ENCODE measurements at places on chromosomes 12 and 14.
A peak's percentile ranks its signal among the peaks of the same experiment; 100 is the strongest.

DNA sequence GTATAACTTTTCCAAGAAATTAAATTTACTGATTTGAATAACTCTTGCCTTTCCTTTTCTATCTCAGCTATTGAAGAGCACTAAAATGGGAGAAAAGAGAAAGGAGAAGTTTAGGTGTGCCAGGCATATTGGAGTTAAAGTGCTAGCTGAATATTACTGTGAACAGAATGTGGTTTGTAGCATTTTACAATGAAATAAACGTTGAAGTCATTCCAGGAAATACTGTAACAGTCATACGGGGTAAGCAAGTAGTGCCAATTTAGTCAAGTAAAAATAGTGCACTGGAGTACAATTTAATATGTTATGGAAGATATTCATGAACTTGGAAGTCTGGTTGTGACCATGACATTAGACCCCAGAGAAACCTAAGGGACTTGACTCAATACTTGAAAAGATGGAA, 62.1 kb downstream of the E2F7 start:
- no peak for DNase-seq

DNA sequence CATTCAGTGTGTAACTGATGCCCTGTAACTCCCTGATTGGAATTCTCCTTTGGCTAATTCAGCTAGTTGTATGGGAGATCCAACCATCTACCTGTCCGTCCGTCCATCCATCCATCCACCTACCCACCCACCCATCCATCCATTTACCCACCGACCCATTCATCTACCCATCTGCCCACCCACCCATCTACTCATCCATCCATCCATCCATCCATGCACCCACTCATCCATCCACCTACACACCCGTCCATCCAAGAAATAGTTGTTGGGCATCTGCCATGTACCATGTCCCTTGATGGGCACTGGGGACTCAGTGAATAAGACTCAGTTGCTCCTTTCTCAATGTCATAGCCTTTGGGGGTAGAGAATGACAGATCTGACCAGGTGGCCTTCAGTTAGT, 48.1 kb downstream of the CCDC92 start:
- no peak for DNase-seq

DNA sequence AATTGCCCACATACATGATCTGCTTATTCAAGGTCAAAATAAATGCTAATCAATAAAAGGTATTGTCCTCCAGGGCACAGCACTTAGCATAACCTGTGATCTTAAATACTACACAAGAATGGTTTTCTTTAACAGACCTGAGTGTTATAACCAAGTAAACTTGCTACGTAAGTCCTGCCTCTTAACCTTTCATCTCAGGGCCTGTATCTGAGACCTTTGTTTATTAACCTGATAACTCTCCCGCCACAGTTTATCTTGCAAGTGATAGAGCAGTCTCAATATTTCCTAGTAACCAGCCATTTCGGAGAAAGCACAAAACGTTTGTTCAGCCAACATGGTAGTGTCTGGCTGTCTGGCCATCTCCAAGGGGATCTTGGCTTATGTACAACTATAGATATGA, 88.4 kb downstream of the DUSP6 start:
- DNase-seq, result no peak

DNA sequence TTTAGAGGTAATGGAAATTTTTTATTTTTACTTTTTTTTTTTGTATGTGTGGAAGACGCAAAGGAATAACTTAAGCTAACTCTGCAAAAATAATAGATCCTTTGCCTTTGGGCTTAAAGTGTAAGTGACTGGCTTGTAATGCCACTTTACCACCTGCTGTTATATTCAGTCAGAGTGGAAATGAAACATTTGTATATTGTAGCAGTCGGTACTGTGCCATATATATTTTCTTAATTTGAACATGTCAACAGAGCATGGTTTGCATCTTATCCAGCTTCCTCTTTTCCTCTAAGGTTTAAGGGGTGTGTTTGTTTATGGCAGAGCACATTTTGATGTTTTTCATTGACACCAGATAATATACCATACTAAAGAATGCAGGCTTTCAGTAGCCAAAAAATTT, 176.6 kb downstream of the TRHDE start:
- no peak for DNase-seq

GRCh38 chr12:12901158-12901791, 9.9 kb downstream of the GPRC5A start:
- no peak for DNase-seq

- peak; percentile 81 for DNase-seq
Measured at GRCh38 chr12:57243521-57244311, 7.3 kb downstream of the STAC3 start.

GRCh38 chr12:75774261-75775052, 257.1 kb downstream of the PHLDA1 start:
- no peak for DNase-seq

GRCh38 chr12:4172999-4173398, 100.6 kb upstream of the CCND2 start:
- no peak for DNase-seq

DNA sequence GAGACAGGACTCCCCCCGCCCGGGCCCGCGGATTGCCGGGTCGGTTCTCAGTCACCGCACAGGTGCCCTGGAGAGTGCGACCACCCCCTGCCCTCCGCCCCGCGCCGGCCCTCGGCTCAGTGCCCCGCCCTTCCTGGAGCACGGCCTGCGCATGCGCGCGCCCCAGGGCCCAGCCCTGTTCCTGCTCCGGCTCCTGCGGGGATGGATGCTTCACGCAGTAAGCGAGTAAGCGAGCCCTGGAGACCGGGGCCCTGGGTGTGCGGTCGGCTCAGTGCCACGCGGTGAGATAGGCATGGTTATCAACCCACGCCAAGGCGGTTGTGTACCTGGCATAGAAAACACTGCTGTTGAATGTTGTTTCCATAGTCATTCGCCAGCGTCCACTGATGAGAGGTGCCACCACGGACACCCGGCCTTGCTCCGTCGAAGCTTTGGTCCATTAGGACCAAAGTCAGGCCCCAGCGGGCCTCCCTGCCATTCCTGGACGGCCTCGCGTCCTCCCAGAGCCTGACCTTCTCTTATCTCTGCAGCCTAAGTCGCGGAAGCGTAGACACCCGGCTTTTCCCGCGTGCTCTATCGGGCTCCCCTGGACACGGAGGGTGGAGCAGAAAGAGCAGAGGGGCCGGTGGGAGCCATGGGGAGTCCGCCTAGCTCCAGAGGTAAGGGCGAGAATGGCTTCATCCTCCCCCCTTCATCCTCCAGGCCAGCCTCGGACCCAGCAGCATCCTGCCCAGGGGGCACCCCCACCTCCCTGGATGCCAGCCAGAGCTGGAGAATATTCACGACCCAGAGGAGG, 90.6 kb downstream of the PAPOLA start:
- DNase-seq, result peak; percentile 55

DNA sequence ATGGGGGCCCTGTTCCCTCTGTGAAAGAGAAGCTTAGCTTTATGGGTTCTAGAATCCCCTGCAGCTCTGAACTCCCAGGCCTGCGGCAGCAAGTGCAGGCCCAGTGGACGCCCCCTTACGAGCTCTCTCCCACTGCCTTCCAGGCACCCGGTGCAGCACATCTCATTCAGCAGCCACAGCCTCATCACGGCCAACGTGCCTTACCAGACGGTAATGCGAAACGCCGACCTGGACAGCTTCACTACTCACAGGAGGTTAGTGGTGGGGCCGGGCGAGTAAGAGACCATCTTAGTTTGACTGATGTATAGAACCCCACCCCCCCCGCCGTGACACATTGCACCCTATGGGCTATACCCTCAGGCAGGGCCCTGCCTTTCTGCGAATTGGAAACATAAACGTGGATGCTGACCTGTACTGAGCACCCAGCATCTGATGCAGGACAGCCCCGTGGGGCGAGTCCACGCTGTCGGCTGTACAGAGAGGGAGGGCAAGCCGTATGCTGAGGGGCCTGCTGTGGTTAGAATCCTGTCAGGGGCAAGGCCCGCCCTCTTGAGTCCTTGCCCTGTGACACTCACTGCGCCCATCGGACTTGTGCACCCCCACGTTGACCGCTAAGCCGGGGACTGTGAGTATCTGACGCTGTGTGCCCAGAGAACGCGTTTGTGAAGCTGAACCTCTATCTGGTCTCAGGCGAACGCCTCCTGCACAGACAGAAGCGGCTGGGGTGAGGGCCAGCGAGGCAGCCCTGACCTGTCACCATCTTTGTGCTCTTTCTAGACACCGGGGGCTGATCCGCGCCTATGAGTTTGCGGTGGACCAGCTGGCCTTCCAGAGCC, 71.7 kb downstream of the TESC start:
- no peak for DNase-seq

- no peak for DNase-seq
Measured at GRCh38 chr12:22252057-22252456, 82.5 kb downstream of the ST8SIA1 start.

GRCh38 chr14:98477935-98478334, 794.1 kb downstream of the BCL11B start:
- no peak for DNase-seq

GRCh38 chr14:68586896-68587751, 205.7 kb downstream of the ZFP36L1 start:
- no peak for DNase-seq

- DNase-seq, result no peak
Measured at GRCh38 chr12:2268471-2269286, 215.9 kb downstream of the CACNA1C start.

GRCh38 chr14:75023108-75023507, 20.4 kb downstream of the EIF2B2 start:
- DNase-seq, result no peak

DNA sequence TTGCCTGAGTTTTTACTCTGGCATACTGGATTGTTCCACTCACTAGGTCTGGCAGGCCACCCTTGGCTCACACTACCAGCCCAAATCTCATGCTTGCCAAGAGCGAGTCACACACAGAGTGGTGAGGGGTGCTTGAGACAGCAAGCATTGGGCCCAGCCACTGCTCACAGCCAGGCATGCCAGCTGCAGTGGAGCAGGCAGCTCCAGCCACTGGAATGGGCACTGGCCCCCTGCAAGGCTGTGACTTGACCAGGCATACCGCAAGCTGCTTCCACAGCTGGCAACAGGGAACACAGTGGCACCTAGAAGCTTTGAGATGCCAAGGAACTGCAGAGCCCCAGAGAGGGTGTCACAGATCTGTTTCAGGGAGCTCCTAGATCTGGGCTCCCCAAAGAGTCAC, 488.5 kb downstream of the LRFN5 start:
- no peak for DNase-seq

DNA sequence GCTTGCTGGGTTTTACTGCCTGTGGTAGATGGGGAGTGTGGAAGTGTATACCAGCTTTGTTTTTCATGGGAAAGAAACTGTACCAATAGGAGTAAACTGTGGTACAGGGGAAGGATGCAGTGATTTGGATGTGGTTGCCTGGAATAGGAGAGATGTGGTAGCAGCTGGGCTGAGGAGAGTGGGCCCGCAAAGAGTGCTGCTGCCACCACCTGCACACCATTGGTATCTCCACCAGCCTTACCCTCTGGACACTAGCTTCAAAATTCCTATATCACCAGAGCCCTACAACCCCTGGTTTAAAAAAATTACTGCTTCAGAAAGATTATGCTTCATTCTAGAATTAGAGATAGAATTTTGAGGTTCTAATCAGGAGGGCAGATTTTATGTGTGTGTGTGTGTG, 53.6 kb downstream of the AKAP6 start:
- DNase-seq, result no peak

DNA sequence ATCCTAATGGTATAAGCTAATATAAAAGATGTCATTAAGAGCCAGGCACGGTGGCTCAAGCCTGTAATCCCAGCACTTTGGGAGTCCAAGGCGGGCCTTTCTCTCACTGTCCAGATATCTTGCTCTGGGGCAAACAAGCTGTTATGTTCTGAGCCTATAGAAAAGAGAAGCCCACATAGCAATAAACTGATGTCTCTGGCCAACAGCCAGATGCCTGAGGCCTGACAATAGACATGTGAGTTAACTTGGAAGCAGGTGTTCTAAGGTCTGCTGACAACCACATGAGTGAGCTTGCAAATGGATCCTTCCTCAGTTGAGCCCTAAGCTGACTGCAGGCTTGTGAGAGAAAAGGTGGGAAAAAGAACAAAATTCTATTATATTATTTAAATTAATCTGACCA, 25.0 kb downstream of the YAF2 start:
- no peak for DNase-seq

DNA sequence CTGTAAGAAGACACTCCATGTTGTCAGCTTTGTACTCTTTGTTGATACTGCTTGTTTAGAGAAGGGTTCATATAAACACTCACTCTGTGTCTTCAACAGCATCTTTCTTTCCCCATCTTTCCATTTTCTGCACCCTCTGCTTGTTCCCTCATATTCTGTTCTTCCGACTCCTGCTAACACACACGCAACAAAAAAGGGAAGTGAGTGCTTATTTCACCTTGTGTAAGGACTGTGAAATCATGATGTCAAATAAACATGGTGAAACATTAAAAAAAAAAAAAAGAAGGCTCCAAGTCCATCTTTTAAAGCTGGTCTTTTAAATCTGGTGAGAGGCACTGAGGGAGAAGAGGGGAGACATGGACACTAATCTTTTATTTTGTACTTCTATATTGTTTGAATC, 145.4 kb downstream of the RPAP3 start:
- no peak for DNase-seq

DNA sequence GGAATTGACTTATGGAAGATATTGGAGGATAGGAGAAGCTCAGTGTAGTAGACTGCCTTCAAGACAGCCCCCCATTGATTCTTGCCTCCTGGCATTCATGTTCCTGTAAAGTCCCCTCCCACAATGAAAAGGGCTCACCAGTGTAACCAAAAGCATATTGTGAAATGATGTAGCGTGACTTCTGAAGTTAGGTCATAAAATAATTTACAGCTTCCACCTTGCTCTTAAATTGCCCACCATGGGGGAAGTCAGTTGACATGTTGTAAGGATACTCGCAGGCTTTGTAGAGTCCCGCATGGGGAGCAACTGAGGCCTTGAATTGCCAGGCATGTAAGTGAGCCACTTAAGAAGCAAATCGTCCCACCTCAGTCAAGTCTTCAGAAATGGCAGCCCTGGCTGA, 25.1 kb downstream of the GTSF1 start:
- no peak for DNase-seq

GRCh38 chr14:96053600-96054381, 14.6 kb downstream of the C14orf132 start:
- no peak for DNase-seq

DNA sequence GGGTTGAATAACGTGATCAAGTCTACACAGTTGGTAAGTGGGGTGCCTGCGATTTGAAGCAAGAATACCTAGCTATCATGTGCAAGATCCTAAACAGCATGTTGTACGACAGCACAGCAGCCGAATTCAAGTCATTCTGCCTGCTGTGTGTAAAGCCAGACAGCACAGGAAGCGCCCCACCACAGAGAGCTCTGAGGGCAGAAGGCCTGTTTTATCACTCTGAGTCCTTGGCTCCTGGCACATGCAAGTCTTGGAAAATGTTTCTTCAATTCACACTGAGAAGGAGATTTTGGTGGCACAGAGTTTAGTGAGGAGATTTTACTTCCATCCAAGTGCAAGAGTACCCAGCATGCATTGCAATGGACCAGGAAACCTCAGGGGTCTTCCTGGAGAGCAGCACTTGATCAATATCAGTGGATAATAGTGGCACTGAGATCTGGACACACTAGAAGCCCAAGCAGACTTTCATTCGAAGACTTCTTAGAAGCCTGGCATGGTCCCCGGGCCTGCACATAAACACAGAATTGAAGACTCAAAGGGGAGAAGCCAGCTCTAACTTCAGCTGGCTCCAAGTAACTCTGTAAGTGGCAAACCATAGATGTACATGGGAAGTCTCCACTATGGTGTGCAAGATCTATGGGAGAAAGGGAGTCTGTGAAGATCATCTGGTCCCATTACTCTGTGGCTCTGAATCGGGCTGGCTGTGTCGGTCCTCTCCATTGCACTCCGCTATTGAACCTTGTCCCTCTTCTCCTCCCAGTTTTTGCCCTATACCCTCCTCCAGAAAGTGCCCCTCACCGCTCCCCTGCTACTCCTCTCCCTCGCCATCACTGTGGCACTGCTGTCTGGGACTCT, 1.5 kb upstream of the KRT1 start:
- DNase-seq, result peak; percentile 9
